ENCODE measurements at places on chromosomes 6 and 20.

DNA sequence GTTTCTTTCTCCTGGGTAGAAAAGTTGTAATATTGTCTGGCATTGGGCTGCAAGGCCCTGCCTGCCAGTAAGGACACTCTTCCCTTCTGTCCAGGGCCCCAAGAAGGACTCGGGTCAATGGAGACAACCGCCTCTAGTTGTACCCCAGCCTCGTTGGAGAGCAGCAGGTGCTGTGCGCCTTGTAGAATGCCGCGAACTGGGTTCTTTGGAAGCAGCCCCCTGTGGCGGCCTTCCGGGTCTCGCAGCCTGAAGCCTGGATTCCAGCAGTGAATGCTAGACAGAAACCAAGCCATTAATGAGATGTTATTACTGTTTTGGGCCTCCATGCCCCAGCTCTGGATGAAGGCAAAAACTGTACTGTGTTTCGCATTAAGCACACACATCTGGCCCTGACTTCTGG lies 37.0 kb downstream of the PLCG1 start:
- peaks cover 60% of the 10 kb centered on the region for H3K36me3 ChIP-seq
- H3K27ac ChIP-seq = peak overlapping the region; percentile 71
- H3K27me3 ChIP-seq = no peaks in the 10 kb centered on the region
- peaks cover 64% of the 10 kb centered on the region for H3K4me1 ChIP-seq
- peak; percentile 12 for DNase-seq

- no peaks in the 10 kb centered on the region for H3K27me3 ChIP-seq
- no peaks in the 10 kb centered on the region for H3K4me1 ChIP-seq
- DNase-seq = no peak
- no peaks in the 10 kb centered on the region for H3K36me3 ChIP-seq
These were observed 40.5 kb downstream of the CBLN4 start for GRCh38 chr20:55964790-55965189.

DNA sequence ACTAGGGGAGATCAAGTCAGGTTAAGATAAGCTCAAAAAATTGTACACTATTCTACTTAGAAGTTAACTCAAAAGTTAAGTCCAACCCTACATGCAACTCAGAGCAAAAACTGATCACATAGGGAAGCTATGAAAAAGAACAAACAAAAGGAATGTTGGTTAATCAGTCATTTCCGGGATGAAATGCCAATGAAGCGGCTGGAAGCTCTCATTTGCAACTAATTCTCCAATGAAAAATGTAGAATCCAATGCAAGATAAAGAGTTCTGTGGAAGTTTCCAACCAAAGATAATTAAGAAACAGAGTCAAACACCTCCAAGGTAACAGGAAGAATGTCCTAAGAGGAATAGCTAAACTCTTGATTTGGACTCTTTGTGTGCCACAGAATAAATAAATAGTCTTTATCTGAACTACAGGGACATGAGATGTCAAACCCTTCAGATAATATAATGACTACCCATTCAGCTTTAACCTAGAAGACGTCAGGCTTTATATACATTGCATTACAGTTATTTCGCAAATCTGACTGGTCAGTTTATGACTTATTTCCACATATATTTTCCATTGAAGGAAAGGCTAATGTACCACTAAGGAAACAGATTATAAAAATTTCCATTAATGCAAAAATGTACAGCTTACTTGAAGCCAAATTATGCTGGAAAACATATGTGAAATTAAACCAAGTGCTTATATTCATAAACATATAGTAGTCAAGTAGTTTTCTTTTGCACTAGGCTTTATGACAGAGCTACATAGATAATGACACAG lies 48.0 kb upstream of the DST start:
- peaks cover 37% of the 10 kb centered on the region for H3K4me1 ChIP-seq
- H3K4me3 ChIP-seq = peak overlapping the region; percentile 63
- no peaks in the 10 kb centered on the region for H3K27me3 ChIP-seq
- H3K36me3 ChIP-seq = no peaks in the 10 kb centered on the region
- DNase-seq = no peak
- peak overlapping the region; percentile 91 for H3K27ac ChIP-seq

DNA sequence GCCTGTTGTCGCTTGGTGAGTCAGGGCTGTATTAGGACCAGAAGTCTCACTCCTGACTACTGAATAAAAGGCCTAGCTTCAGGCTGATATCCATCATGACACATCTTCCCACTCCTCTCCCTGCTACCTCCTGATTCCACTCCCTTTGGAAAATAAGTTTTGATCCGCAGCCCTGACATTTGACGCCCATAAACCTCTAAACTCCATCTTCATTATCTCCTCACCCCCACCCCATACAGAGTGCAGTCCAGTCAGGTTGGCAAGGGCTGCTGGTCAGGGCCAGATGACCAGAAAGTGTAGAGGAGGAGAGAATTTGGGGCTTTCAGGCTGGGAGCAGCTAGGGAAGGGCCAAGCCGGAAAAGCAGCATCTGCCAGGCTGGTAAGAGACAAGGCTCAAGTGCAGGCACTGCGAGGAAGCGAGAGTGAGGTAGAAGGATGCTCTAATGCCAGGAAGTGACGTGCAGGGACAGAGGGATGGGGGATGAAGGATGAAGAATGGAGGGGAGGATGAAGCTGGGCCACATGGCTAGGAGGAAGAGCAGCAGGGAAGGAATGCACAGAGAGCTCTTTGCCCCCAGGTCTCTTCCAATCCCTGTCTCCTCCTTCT lies 1.2 kb downstream of the GGT7 start:
- H3K27ac ChIP-seq = peak overlapping the region; percentile 96
- no peaks in the 10 kb centered on the region for H3K27me3 ChIP-seq
- no peak for DNase-seq
- peaks cover 12% of the 10 kb centered on the region for H3K4me1 ChIP-seq
